ENCODE measurements at places on chromosomes 12 and 14. TPM values are rescaled to one million over a fixed set of nuclear protein-coding genes. Genes with fewer than 3 reads are reported as not detected.

The KRT86 gene
- total RNA-seq, result 40.8 TPM

The CNTN1 gene
- total RNA-seq, result 28.9 TPM

The ART4 gene
- total RNA-seq, result 1.3 TPM

The TOMM20L gene
- total RNA-seq, result not detected

The LALBA gene
- total RNA-seq, result not detected

The FAM90A1 gene
- total RNA-seq, result not detected

The NTS gene
- total RNA-seq, result 3.7 TPM

The RERGL gene
- total RNA-seq, result 0.79 TPM

The ANO4 gene
- 0.20 TPM for total RNA-seq

The ADAM21 gene
- total RNA-seq, result 0.10 TPM

The TRHDE gene
- 12.1 TPM for total RNA-seq

The NUBPL gene
- 12.5 TPM for total RNA-seq

The RNASE3 gene
- total RNA-seq, result 2.7 TPM

The IL31 gene
- not detected for total RNA-seq

The NDUFA12 gene
- 58.6 TPM for total RNA-seq

The CD69 gene
- total RNA-seq, result 9.7 TPM

The LIN7A gene
- 5.9 TPM for total RNA-seq

The MCRS1 gene
- total RNA-seq, result 21.6 TPM

Measured in skin of body (tissue), 3 donors.